ENCODE measurements at places on chromosomes 2 and 18. TPM values are rescaled to one million over a fixed set of nuclear protein-coding genes. Genes with fewer than 3 reads are reported as not detected.

GRCh38 chr2:119469661-119470297 lies 38.1 kb downstream of the TMEM37 start:
- no peak for DNase-seq
- no peaks in the 10 kb centered on the region for H3K4me1 ChIP-seq
- H3K36me3 ChIP-seq = no peaks in the 10 kb centered on the region

GRCh38 chr2:127598711-127599110 lies 47.2 kb upstream of the GPR17 start:
- no peaks in the 10 kb centered on the region for H3K36me3 ChIP-seq
- H3K27me3 ChIP-seq = no peaks in the 10 kb centered on the region
- no peaks in the 10 kb centered on the region for H3K4me1 ChIP-seq
- no peak overlapping the region for H3K4me3 ChIP-seq
- DNase-seq = no peak

DNA sequence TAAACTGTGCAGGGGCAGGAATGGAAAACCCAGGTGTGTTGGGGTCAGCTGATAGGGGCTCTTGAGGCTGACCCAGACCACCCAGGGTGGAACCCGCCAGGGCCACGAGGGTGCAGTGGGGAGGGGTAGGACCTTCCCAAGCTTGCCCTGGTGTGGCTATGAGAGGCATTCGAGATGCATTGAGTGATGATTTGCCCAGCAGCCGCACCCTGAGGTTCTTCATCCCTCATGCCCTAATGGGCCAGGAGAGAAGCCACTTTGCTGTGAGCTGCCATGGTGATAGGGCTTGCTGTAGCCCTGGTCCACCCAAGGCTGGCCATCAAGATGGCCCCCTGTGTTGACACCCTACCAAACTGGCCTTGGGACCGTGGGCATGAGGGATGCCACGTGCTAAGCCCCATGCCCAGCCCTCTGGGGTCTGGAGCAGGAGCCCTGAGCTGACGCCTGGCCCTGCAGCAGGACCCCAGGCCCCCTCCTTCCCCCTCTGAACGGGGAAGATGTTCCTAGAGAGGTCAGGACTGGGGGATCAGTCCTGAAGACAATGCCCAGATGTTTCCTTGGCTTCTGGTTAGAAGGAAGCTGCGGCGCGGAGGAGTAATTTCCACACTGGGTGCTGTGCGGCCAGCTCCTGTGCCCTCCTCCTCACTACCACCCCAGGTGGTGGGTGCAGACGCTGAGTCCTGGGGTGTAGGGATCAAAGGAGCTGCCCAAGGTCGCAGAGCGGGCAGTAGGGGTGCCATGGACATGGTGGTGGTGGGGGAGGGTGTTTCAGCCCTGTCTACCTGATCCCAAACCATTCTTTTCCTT lies 122.5 kb upstream of the HDAC4 start:
- H3K4me3 ChIP-seq = no peak overlapping the region
- DNase-seq = no peak
- H3K27me3 ChIP-seq = peaks cover 7% of the 10 kb centered on the region
- H3K36me3 ChIP-seq = no peaks in the 10 kb centered on the region
- no peak overlapping the region for H3K27ac ChIP-seq

DNA sequence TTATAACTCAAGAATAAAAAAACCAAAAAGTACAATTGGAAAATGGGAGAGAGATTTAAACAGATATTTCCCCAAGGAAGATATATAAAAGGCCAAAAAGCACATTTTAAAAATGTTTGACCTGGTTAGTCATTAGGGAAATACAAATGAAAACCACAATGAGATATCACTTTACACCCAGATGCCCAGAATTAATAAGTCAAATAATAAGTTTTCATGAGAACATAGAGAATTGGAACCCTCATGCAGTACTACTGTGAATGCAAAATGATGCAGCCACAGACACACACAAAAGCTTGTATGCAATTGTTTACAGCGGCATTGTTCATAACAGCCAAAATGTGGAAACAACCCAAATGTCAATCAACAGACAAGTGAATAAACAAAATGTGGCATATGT lies 165.9 kb downstream of the ZNF385B start:
- no peak for DNase-seq
- H3K4me1 ChIP-seq = no peaks in the 10 kb centered on the region
- H3K27me3 ChIP-seq = no peaks in the 10 kb centered on the region
- H3K36me3 ChIP-seq = no peaks in the 10 kb centered on the region
- no peak overlapping the region for H3K4me3 ChIP-seq

DNA sequence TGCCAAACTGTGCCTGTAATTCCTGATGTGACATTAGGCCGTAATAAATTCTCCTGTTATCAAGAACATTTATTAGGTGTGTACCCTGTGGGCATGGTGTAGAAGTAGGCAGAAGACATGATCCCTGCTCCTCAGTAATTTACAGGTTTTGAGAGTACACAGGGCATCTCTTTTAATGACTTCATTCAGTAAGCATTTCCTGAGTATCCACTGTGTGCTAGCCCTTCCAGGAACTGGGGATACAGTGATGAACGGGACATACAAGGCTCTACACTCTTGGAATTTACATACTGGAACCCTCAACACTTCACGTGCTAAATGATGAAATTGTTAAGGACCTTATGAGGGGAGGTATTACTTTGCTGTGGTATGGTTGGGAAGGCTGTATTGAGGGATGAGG lies 30.2 kb downstream of the DIS3L2 start:
- no peaks in the 10 kb centered on the region for H3K36me3 ChIP-seq
- peaks cover 2% of the 10 kb centered on the region for H3K4me1 ChIP-seq
- H3K27ac ChIP-seq = no peak overlapping the region
- H3K4me3 ChIP-seq = no peak overlapping the region
- H3K27me3 ChIP-seq = no peaks in the 10 kb centered on the region

DNA sequence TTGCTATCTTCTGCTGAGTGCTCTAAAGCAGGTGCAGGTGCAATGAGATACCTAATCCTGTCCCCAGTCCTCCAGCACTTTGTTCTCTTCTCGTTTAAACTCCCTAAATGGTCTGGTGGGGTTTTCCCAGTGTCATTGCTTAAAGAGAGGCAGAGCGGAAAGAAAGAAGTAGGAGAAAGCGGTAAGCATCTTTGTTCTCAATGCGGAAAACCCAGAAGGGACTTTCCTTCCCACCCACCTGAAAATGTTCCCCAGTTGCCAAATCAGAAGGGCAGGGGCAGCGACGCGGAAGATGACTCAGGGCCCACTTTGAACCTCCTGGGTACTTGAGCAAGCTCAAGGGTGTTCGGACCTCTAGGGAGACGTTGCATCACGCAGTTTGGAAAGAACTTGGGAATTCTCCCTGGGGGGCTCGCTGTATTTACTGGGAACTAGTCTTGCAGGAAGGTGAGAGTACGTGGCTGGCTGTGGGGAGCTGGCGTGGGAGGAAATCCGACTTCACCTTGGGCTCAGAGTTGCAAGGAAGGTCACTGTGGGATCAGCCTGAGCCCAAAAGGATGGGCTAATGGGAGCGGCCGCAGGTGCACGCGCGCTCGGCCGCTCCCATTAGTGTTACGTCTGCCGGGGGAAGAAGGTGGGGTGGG lies 589 bp upstream of the SGPP2 start:
- no peaks in the 10 kb centered on the region for H3K36me3 ChIP-seq
- H3K4me1 ChIP-seq = peaks cover 6% of the 10 kb centered on the region

- DNase-seq = no peak
- H3K4me3 ChIP-seq = no peak overlapping the region
- H3K36me3 ChIP-seq = no peaks in the 10 kb centered on the region
Measured at GRCh38 chr2:40690036-40690435, 238.1 kb upstream of the SLC8A1 start.

GRCh38 chr2:184610891-184611290 lies 12.6 kb downstream of the ZNF804A start:
- H3K36me3 ChIP-seq = no peaks in the 10 kb centered on the region
- DNase-seq = no peak
- H3K27ac ChIP-seq = no peak overlapping the region
- H3K4me3 ChIP-seq = no peak overlapping the region
- H3K27me3 ChIP-seq = no peaks in the 10 kb centered on the region

GRCh38 chr18:74918276-74918790 lies 290.6 kb downstream of the PTGR3 start:
- H3K36me3 ChIP-seq = no peaks in the 10 kb centered on the region
- DNase-seq = no peak
- no peaks in the 10 kb centered on the region for H3K27me3 ChIP-seq

DNA sequence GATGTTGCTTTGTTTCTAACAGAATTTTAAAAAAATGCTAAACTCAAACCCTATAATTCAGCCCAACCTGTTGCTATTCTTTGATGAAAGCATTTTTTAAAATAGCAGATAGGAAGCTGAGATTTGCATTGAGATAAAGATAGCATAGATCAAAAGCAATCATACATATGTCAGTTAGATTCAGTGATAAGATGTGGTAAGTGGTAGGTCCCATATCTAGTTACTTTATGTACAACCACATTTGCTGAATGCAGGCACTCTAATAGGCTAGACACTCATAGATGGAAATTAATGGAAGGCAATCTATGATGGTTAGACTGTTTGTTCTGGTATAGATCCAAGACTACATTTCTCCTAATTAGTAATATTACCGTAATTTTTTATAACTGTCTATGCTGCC lies 27.2 kb upstream of the C1D start:
- H3K4me3 ChIP-seq = no peak overlapping the region
- no peaks in the 10 kb centered on the region for H3K36me3 ChIP-seq
- no peaks in the 10 kb centered on the region for H3K27me3 ChIP-seq
- no peaks in the 10 kb centered on the region for H3K4me1 ChIP-seq
- DNase-seq = no peak

The DSG2 gene
- 2.3 TPM for total RNA-seq

The COLEC12 gene
- 65.5 TPM for total RNA-seq

The SPEG gene
- total RNA-seq = 176 TPM
